ENCODE measurements at places on chromosomes 3 and 15. TPM values are rescaled to one million over a fixed set of nuclear protein-coding genes. Genes with fewer than 3 reads are reported as not detected.

Gene TMEM158
- 0.13 TPM for total RNA-seq

GRCh38 chr15:81311752-81312464 is 12.0 kb downstream of the STARD5 start:
- DNase-seq = no peak

Gene ARHGAP31
- total RNA-seq = 25.8 TPM

DNA sequence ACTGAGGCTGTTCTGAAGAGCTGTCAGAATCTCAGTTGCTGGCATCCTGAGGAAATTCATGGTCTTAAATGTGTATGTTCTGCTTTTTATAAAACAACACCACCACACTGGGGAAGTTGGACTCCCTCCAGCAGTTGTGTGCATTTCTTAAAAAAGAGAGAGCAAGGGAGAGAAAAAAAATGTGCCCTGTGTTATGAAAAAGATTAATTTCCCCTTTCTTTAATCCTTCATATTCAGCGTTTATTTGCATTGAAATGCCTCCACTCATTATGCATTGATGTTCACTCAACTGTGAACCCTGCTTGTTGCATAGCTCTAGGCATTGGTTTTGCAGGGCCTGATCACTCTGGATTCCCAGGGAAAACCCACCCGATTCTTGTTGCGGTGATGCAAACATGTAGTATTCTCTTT is 4.4 kb upstream of the ZNF609 start:
- DNase-seq = no peak
